ENCODE measurements at places on chromosomes 6 and 20.

DNA sequence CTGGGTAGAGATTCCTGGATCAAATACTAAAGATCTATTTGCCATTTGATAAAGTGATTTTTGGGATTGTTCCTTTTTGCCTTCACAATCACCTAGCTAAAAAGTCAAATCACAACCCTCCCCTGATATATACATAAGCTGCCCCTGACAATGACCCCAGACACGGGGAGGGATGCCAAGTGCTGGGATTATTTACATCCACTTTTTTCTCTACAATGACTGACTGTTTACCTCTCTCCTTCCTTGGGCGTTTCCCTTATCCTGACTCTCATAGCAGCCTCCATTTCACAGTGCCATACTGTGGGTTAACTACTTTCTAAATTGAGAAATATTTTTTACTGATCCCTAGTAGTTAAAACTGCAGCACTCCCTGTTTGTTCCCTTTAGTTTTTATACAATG lies 150.8 kb upstream of the TMEM170B start:
- DNase-seq = no peak

DNA sequence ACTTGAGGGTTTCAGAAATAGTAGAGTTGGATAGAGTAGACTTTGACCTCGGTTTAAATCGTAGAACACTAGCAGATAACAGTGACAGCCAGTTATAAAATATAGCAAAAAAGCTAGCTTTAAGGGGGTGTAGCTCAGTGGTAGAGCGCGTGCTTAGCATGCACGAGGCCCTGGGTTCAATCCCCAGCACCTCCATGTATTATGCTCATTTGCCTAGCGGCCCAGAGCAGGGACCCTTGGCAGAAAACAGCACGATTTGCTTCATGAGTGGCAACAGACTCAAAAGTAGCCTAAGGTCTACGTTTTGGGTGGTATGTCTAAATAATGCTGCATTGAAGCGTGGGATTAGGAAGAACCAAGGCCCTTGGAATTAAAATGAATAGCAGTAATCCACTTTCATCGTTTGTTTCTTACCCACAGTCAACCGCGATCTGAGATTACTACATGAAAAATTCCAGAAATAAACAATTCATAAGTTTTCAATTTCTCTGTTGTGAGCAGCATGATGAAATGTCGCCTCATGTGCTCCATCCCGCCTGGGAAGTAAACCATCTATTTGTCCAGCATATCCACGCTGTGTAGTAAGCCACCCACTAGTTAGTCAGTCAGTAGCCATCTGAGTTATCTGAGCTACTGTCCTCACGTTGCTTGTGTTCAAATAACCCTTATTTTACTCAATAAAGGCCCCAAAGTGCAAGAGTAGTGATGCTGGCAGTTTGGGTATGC lies 184.9 kb downstream of the GPX5 start:
- DNase-seq = no peak

GRCh38 chr20:53316206-53316937 lies 277.3 kb downstream of the ZNF217 start:
- no peak for DNase-seq

DNA sequence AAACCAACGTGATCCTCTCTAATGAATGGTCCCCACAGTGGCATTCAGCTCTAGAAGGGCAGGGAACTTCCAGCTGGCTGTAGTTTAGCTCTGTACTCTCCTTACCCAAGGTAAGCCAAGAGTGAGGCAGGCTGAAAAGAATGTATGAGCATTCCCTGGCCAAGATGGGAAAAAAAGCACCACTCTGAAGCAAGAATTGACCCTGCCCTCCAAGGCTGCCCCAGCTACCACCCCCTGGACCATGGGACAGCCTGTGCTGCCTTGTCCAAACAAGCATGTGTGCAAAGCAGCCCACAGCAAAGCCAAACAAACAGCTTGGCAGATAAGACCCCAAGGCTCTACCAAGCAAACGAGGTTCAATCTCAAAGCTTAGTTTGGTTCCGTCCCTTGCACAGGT lies 73.9 kb downstream of the GFOD1 start:
- no peak for DNase-seq

DNA sequence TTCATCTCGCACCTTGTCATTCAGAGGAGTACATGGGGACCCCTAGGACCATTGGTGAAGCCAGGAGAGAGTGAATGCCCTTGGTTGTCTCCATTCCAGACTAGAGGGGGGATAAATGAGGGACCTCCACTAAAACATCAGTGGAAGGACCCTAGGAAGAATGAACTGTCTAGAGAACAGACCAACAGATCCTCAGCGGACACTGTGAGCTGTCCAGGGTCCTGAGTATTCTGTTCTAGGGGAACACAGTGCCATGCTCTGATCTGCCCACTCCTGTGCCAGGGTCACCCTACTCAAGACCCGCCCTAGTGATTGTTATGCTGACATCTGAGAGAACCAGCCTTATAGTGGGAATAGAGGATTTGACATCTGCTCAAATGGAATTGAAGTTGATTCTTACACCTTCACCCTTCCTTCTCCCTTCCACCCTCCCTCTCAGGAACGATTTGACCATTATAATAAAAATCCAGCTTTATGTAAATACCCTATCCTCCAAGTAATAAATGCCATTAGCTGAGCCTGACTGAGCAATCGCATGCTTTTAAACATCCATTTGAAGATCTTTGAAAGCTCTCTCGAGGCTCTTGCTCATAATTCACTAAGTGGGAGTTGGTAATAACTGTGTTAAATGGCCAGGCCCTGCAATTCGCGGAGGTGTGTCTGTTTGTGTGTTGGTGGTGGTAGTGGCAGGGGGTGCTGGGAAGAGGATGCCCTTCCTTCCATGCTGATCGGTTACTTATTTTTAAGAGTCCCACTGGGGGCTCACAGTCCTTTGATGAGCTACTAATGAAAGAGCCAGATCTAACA lies 43.6 kb upstream of the SLC32A1 start:
- DNase-seq = peak; percentile 61

DNA sequence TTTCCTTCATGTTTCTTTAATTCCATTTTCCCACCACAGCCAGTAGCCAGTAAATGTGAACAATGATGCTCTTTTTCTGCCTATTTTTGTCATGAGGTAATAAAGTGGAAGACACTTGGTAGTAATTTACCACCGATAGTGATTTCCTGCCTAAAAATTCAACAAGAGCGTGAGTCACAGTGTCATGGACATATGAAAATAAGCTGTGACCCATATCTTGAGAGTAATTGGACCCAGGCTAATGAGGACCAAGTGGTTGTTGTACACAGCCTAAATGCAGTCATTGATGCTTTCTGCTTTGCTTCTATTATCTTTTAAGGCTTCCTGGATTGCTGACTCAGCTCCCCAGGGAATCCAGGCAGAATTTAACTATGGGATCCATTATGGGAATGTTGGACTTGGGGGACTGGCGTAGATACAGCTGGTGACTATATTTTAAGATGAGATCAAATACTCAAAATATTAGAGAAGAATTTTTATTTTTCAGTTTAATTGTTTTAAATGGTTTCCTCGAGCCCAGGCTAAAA lies 265.9 kb upstream of the FERMT1 start:
- DNase-seq = no peak

- DNase-seq = peak; percentile 60
Measured at GRCh38 chr6:593139-593906, 63.6 kb downstream of the HUS1B start.

DNA sequence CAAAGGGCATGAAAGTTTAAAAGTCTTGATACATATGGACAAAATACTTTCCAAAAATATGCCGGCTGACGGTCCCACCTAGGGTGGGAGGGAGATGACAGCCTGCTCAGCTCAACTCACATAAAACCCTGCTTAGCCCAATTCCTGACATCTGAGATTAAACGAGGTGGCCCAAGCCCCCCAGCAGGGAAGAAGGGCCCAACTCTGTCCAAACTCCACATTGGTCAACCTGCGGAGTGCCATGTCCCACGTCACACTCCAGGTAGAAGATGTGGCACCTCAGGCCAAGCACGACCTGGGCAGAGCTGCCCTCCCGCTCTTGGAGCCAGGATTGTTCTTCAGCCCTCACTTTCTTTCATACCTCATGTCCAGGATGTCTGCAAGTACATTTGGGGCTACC lies 48.2 kb downstream of the FGD2 start:
- DNase-seq = no peak

- DNase-seq = no peak
Measured at GRCh38 chr6:55568808-55569439, 10.1 kb downstream of the HMGCLL1 start.

- DNase-seq = no peak
Measured at GRCh38 chr6:30741789-30742315, 635 bp downstream of the FLOT1 start.
